GM23338 (cell line): ENCODE measurements at places on chromosomes 6 and 20. TPM values are rescaled to one million over a fixed set of nuclear protein-coding genes. Genes with fewer than 3 reads are reported as not detected.

The MUCL3 gene
- 0.12 TPM in 1 of 2 replicates, not detected in the other for total RNA-seq

The NKAPL gene
- total RNA-seq: 0.16 and 1.6 TPM in 2 replicates

The SPATS1 gene
- total RNA-seq: not detected in 2 replicates

The ELOVL5 gene
- total RNA-seq: 169 and 180 TPM in 2 replicates

The ATP6V1G2 gene
- 1.6 and 2.4 TPM in 2 replicates for total RNA-seq

The MUC22 gene
- not detected in 2 replicates for total RNA-seq

The HLA-DRB1 gene
- total RNA-seq: 0.38 and 0.74 TPM in 2 replicates

The B3GALT4 gene
- total RNA-seq: 1.0 and 2.3 TPM in 2 replicates

The WFDC5 gene
- total RNA-seq: not detected in 2 replicates

The SYS1 gene
- 12.5 and 21.5 TPM in 2 replicates for total RNA-seq

- no peaks in the 10 kb centered on the region for H3K36me3 ChIP-seq
- DNase-seq: no peak
- peaks cover 21% of the 10 kb centered on the region for H3K4me1 ChIP-seq
These were observed 29.4 kb downstream of the UTRN start for GRCh38 chr6:144314562-144314961.

- peaks cover 8% of the 10 kb centered on the region; the same call in 1 of the 2 replicates for H3K4me1 ChIP-seq
- no peak overlapping the region for H3K27ac ChIP-seq
- no peak overlapping the region for H3K4me3 ChIP-seq
- peaks cover 12% of the 10 kb centered on the region for H3K27me3 ChIP-seq
- H3K36me3 ChIP-seq: no peaks in the 10 kb centered on the region
These were observed 4.7 kb downstream of the UBE2J1 start for GRCh38 chr6:89347825-89348224.

DNA sequence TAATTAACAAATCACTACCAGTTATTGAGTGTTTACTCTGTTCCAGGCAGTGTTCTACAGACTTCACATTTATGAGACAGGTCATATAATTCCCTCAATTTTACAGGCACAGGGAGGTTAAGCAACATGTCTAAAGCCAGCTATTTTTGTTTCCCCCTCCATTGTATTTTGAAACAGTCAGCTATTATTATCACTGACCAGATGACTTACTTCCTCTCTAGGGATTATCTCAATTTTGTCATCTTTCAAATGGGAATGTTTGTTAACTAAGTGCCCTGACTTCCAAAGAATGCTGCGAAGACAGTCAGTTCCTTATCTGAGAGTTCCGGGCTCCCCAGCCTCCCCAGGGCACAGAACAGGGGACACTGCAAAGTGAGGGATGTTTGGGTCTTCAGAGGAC lies 5.6 kb upstream of the CNPY3 start:
- peaks cover 15% of the 10 kb centered on the region; the same call in 1 of the 2 replicates for H3K4me1 ChIP-seq
- no peak for DNase-seq
- H3K27ac ChIP-seq: no peak overlapping the region
- no peaks in the 10 kb centered on the region for H3K27me3 ChIP-seq

DNA sequence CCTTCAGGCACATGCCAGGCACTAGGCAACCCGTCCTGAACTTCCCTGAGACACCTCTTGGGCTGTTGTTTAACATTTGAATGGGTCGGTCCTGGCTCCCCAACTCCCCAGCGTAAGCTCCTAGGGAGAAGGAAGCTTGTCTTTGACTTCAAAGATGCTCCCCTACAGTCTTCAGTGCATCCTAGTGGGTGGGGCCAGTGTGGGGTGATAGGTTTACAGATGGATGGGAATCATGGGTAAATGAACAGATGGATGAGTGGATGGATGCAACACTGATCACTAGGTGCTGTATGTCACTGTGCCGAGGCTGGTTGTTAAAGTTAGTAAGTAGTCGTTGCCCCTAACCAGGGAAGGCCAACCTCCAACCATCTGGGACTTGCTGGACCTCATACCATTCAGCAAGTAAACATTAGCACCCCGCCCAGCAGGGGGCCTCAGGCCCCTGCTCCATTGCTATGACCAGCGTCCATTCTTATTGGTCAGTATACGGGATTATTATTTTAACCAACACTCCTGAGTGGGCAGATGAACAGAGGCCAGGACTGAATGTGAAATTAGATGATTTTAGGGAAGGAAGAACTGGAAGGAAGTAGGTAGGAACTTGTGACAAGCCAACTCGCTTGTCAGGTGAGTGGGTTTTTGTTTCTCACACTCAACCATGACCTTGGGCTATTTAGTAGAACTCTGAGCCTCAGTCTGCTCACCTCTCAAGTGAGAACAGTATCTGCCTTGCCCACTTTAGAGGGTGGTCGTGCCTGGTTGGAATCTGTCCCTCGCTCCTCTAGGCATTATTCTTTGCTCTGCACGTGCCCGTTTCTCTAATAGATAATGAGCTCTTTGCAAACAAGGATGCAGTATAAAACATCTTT lies 82.9 kb upstream of the FOXP4 start:
- H3K4me3 ChIP-seq: no peak overlapping the region
- peaks cover 70% of the 10 kb centered on the region for H3K27me3 ChIP-seq
- peak; percentile 59 for DNase-seq
- H3K4me1 ChIP-seq: peaks cover 24% of the 10 kb centered on the region
- H3K36me3 ChIP-seq: no peaks in the 10 kb centered on the region

DNA sequence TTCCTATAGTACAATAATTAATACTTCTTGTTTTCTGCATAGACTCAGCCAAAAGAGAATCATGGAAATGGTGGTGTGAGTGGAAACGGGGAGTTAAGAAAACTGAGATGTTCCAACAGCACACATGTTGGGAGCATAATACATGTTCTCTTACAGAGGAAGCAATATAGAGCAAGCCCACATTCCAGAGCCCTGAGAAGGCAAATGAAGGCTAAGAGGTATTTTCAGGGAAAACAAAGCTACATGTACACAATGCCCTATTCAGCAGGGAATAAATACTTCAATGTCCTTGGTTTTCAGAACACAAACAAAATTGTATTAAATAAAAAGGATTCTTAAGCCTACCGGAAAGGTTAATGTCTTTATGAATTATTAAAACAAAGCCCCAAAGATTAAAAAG lies 35.1 kb upstream of the SMIM8 start:
- no peaks in the 10 kb centered on the region for H3K36me3 ChIP-seq
- no peak overlapping the region for H3K27ac ChIP-seq
- peak; percentile 17 for DNase-seq
- no peak overlapping the region for H3K4me3 ChIP-seq
- H3K4me1 ChIP-seq: no peaks in the 10 kb centered on the region

GRCh38 chr20:9942736-9943135 lies 92.1 kb upstream of the ANKEF1 start:
- no peaks in the 10 kb centered on the region for H3K36me3 ChIP-seq
- DNase-seq: no peak
- no peak overlapping the region for H3K27ac ChIP-seq
- no peaks in the 10 kb centered on the region for H3K4me1 ChIP-seq
- H3K27me3 ChIP-seq: no peaks in the 10 kb centered on the region

DNA sequence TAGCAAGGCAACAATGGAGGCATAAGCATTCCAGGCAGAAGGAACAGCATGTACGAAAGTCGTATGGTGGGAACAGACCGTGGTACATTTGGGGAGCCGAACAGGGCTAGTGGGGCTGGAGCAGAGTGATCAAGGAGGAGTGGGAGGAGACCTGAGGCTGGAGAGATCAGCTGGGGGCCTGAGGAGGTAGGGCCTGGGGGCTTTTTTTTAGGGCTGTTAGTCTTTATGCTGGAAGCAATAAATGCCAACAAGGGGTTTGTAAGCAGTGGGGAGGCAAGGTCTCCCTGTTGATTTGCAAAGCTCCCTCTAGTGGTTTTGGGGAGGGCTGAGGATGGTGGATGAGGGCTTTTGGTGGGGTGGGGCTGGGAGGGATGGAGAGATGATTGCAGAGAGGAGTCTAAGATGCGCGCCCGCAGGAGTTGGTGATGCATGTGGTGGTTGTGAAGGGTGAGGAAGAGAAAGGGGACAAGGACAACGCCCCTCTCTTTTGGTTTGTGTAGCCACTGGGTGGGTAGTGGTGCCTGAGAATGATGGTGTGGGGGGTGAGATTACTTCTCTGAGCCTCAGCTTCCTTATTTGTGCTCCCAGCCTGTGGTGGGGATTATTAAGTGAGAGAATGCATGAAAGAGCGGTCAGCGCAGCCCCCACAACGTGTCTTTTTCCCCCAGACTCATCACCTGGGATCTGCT lies 74.1 kb upstream of the TOX2 start:
- no peaks in the 10 kb centered on the region for H3K27me3 ChIP-seq
- no peak overlapping the region for H3K4me3 ChIP-seq
- no peaks in the 10 kb centered on the region for H3K4me1 ChIP-seq
- no peak overlapping the region for H3K27ac ChIP-seq
- no peaks in the 10 kb centered on the region for H3K36me3 ChIP-seq
- peak; percentile 83 for DNase-seq

DNA sequence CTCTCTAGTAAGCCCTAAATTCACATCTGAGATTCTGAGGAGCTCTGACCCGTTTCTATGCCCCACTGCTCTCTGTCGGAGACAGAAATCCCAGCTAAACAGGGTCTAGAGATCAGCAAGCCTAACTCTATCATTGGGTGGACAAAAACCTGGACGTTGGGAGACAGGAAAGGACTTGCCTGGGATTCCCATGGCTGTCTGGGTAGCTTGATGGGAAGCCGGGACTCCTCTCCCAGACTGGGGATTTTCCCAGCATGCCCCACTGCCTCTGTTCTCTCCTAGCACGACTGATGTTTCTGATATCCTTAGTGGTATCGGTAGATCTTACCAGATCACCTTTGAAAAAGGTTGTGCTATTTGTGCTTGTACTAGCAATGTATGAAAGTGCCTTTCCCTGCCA lies 22.9 kb downstream of the DUSP22 start:
- H3K4me1 ChIP-seq: peaks cover 15% of the 10 kb centered on the region; the same call in 1 of the 2 replicates
- H3K4me3 ChIP-seq: no peak overlapping the region
- no peak for DNase-seq
- H3K36me3 ChIP-seq: peaks cover 7% of the 10 kb centered on the region

- no peak overlapping the region for H3K27ac ChIP-seq
- no peaks in the 10 kb centered on the region for H3K27me3 ChIP-seq
- H3K36me3 ChIP-seq: peaks cover 4% of the 10 kb centered on the region; the same call in 1 of the 2 replicates
- H3K4me3 ChIP-seq: no peak overlapping the region
- no peaks in the 10 kb centered on the region for H3K4me1 ChIP-seq
These were observed 406.5 kb upstream of the CHD6 start for GRCh38 chr20:42024653-42025052.

DNA sequence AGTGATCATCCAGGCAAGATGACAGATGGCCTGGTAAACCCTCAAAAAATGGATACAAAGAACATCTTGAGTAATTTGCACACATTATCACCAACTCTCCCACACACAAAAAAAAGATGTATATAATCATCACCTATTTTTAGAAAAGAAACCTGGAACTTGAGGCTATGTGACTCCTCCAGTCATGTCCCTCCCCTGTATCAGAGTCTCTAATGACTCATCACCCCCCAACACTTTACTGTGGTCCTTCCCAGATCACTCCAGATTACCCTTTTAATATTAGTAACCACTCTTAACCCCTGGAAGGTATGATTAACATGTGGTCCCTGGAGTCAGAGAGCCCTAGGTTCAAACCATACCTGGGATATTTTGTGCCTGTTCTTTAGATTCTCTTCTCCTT lies 144.8 kb downstream of the ZNF217 start:
- no peaks in the 10 kb centered on the region for H3K27me3 ChIP-seq
- H3K4me1 ChIP-seq: no peaks in the 10 kb centered on the region; the same call in 1 of the 2 replicates
- 0 out of 2 replicates have a peak, but pooled peaks cover 5% of the 10 kb centered on the region for H3K36me3 ChIP-seq
- H3K4me3 ChIP-seq: no peak overlapping the region
- no peak for DNase-seq

- no peaks in the 10 kb centered on the region for H3K27me3 ChIP-seq
- no peaks in the 10 kb centered on the region; the same call in 1 of the 2 replicates for H3K36me3 ChIP-seq
These were observed 32.7 kb downstream of the NCOA3 start for GRCh38 chr20:47534405-47534804.

GRCh38 chr6:38170666-38171355 lies 351.3 kb downstream of the ZFAND3 start:
- peak overlapping the region; percentile 50; the same call in 1 of the 2 replicates for H3K27ac ChIP-seq
- no peak overlapping the region for H3K4me3 ChIP-seq
- no peaks in the 10 kb centered on the region for H3K36me3 ChIP-seq
- peaks cover 11% of the 10 kb centered on the region; the same call in 1 of the 2 replicates for H3K4me1 ChIP-seq
- no peak for DNase-seq
- no peaks in the 10 kb centered on the region for H3K27me3 ChIP-seq

- no peak overlapping the region for H3K27ac ChIP-seq
- H3K27me3 ChIP-seq: no peaks in the 10 kb centered on the region
- no peaks in the 10 kb centered on the region for H3K36me3 ChIP-seq
- no peak overlapping the region for H3K4me3 ChIP-seq
- no peak for DNase-seq
These were observed 43.3 kb upstream of the MYB start for GRCh38 chr6:135137826-135138225.

GRCh38 chr20:10306440-10307358 lies 88.1 kb downstream of the SNAP25 start:
- no peak overlapping the region for H3K27ac ChIP-seq
- H3K4me3 ChIP-seq: no peak overlapping the region
- DNase-seq: no peak
- H3K27me3 ChIP-seq: peaks cover 9% of the 10 kb centered on the region

DNA sequence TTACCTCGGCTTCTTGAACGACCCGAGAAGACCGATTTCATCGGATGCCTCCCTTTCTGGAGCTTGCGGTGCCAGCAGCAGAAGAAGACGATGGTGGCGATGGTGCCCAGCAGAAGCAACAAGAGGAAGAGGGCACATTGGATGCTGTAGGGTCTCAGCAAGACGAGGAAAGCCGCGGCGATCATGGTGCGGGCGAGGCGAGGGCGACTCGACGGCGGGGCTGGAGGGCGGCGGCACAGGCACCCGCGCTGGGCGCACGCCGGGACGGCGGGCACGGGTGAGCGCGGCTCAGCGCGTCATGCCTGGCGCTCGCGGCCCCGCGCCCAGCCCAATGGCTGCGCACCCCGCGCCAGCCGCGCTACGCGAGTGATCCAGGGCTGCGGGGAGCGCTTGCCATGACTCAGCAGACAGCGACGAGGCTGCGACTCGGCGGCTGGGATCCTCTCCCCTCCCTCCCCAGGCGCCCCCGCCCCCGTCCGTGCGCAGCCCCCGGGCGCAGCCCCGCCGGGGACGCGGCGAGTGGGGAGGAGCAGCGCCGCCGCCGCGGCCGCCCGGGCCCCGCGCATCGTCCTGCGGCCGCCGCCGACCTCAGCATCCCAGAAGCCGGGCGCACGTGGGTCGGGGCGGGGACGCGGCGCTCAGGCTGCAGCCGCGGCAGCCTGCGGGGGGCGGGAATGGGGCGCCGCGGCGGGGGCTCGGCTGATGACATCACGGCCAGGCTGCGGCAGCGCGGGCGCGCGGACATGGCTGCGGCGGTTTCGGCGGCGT lies at the start of gene BEND6:
Gene BEND6, plus strand, starts transcription at position 705 of the 768 bp plus-strand sequence. CDS start 26,704 bp downstream, outside the sequence.
- DNase-seq: peak; percentile 78
- H3K27me3 ChIP-seq: peaks cover 26% of the 10 kb centered on the region
- H3K27ac ChIP-seq: peak within 1 kb of the TSS; percentile 94
- peaks cover 16% of the 10 kb centered on the region for H3K4me1 ChIP-seq

GRCh38 chr20:2292416-2293110 lies 3.2 kb upstream of the TGM3 start:
- DNase-seq: no peak
- H3K27me3 ChIP-seq: no peaks in the 10 kb centered on the region
- H3K4me3 ChIP-seq: no peak overlapping the region
- peaks cover 10% of the 10 kb centered on the region for H3K4me1 ChIP-seq
- no peaks in the 10 kb centered on the region for H3K36me3 ChIP-seq
